ENCODE measurements at places on chromosomes 12 and 14.

GRCh38 chr12:104057771-104058197 lies 6.5 kb upstream of the HCFC2 start:
- peak; percentile 65 for DNase-seq

DNA sequence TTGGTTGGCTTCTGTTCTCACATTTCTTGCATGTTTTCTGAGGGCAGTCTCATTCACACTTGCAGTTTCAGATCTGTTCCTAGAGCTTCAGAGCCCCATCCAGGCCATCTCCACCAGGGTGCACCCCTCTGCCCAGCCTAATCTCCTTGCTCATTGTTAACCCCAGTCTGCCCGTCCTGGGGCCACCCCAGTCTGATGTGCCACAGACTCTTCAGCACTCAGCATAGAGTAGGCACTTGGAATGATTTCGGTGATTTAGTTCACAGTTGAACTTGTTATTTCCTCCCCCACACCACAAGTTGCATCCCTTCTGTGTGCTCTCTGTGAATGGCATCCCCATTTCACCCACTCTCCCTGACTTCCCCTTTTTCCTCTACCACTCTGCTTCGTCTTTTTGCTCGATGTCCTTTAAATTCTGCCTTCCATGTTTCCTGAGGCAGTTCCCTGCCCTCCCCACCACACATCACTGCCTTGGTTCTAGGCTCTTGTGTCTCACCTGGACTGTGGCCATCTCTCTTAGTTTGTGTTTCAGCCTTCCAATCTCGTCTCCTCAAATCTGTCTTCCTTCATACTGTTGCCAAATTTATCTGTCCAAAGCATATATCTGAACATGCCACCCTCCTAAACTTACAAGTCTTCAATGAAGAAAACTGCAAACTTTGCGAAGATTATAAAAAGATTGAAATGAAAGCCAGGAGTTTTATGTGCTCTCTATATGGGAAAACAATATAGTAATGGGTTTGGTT lies 41.5 kb downstream of the ANO6 start:
- no peak for DNase-seq

- DNase-seq, result no peak
Measured at GRCh38 chr12:42525444-42525843, 64.1 kb downstream of the PRICKLE1 start.

- no peak for DNase-seq
Measured at GRCh38 chr14:87387806-87388205, 605.2 kb downstream of the GALC start.

GRCh38 chr12:131550121-131550520 lies 160.8 kb upstream of the SFSWAP start:
- DNase-seq, result no peak

GRCh38 chr12:88627501-88627900 lies 47.2 kb upstream of the KITLG start:
- no peak for DNase-seq

GRCh38 chr14:33175951-33176350 lies 237.3 kb downstream of the NPAS3 start:
- DNase-seq, result no peak

Data from activated CD4-positive, alpha-beta T cell treated with anti-CD3 and anti-CD28 coated beads, Interleukin-2, amount 10 ng/mL, durations not matched to agents 24 days and 14 days (primary cell).